Activated CD8-positive, alpha-beta T cell treated with anti-CD3 and anti-CD28 coated beads for 36 hours (primary cell): ENCODE measurements at places on chromosomes 11 and 22. TPM values are rescaled to one million over a fixed set of nuclear protein-coding genes. Genes with fewer than 3 reads are reported as not detected.
A peak's percentile ranks its signal among the peaks of the same experiment; 100 is the strongest.

- peaks cover 43% of the 10 kb centered on the region for H3K36me3 ChIP-seq
- H3K27ac ChIP-seq, result peak overlapping the region; percentile 32
- H3K4me1 ChIP-seq, result peaks cover 32% of the 10 kb centered on the region
- H3K4me3 ChIP-seq, result no peak overlapping the region
These were observed 54.6 kb downstream of the SPECC1L start for GRCh38 chr22:24325105-24325757.

The CD248 gene
- 16.3 TPM for total RNA-seq

- H3K27me3 ChIP-seq, result no peaks in the 10 kb centered on the region
- H3K4me3 ChIP-seq, result peak overlapping the region; percentile 82
- DNase-seq, result peak; percentile 54
- peaks cover 52% of the 10 kb centered on the region for H3K4me1 ChIP-seq
- H3K27ac ChIP-seq, result peak overlapping the region; percentile 89
These were observed 3.2 kb downstream of the CARNS1 start for GRCh38 chr11:67418476-67419281.

DNA sequence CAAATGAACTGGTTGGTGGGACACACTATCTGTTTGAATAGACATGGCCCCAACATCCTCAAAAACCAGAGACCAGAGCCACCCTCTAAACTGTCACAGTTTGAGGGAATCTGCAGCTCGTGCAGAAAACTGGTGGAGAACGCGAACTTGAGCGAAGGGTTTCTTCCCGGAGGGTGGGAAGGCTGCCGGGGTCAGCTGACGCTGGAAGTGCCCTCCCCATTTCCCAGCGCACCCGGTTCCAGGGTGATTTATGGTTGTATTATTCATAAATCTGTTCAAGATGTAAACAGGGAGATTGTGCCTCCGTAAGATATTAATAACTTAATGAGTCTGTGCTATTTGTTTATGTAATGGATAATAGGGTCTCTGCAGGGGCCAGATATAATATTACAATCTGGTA is 1396.7 kb downstream of the BRD1 start:
- DNase-seq, result no peak
- H3K27me3 ChIP-seq, result no peaks in the 10 kb centered on the region
- no peak overlapping the region for H3K4me3 ChIP-seq
- H3K36me3 ChIP-seq, result no peaks in the 10 kb centered on the region
- H3K27ac ChIP-seq, result no peak overlapping the region
- H3K4me1 ChIP-seq, result no peaks in the 10 kb centered on the region

DNA sequence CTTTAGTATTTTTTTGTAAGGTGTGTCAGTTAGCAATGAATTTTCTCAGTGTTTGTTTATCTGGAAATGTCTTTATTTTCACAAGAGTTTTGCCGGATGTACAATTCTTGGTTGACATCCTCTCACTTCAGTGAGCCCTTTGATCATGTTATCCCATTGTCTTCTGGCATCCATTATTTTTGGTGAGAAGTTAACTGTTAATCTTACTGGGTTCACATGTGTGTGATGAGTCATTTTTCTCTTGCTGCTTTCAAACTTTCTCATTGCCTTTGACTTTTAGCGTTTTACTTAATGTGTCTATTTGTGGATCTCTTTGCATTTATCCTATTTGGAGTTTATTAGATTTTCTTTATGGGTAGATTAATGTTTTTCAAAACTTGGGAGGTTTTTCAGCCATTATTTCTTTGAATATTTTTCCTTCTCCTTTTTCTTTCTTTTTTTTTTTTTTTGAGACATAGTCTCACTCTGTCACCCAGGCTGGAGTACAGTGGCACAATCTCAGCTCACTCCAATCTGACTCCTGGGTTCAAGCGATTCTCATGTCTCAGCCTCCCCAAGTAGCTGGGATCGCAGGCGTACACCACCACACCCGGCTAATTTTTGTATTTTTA is 100.5 kb upstream of the RRM1 start:
- H3K4me3 ChIP-seq, result no peak overlapping the region
- H3K4me1 ChIP-seq, result peaks cover 62% of the 10 kb centered on the region
- H3K27me3 ChIP-seq, result no peaks in the 10 kb centered on the region
- H3K36me3 ChIP-seq, result peaks cover 43% of the 10 kb centered on the region

GRCh38 chr11:95699631-95700470 is 89.7 kb downstream of the FAM76B start:
- H3K27me3 ChIP-seq, result no peaks in the 10 kb centered on the region
- peak overlapping the region; percentile 57 for H3K4me3 ChIP-seq
- H3K4me1 ChIP-seq, result peaks cover 54% of the 10 kb centered on the region
- peaks cover 15% of the 10 kb centered on the region for H3K36me3 ChIP-seq
- DNase-seq, result no peak

The CABP7 gene
- 0.09 TPM for total RNA-seq

The ARHGEF17 gene
- 0.41 TPM for total RNA-seq

GRCh38 chr11:65446446-65447277 is 24.1 kb downstream of the NEAT1 start:
- DNase-seq, result peak; percentile 24
- no peaks in the 10 kb centered on the region for H3K27me3 ChIP-seq
- H3K4me3 ChIP-seq, result no peak overlapping the region
- H3K4me1 ChIP-seq, result peaks cover 26% of the 10 kb centered on the region
- H3K36me3 ChIP-seq, result peaks cover 16% of the 10 kb centered on the region
- peak overlapping the region; percentile 70 for H3K27ac ChIP-seq

The CSNK1E gene
- 123 TPM for total RNA-seq

The DRD4 gene
- total RNA-seq, result 0.89 TPM

DNA sequence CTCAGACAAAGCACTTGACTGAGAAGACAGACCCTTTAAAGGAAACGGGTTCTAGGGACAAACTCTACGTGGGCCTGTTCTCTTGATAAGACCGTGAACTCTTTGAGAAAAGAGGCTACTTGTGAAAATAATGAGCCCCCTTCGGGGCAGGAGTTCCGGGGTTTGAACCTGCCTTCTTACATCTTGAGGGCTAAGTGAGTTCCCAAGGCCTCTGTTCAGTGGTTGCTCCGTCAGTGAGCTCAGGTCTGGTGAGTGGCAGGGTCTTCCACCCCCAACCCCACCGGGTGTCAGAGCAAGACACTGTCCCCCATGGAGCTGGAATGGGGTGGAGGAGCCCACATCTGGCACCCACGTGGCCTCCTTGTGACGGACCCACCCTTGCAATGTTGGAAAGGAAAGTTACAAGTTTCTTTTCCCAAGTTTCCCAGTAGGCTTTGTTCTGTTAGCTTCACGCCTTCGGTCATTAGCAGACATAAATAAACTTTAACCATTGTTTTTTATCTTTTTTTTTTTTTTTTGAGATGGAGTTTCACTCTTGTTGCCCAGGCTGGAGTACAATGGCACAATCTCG is 6.3 kb upstream of the SAMM50 start:
- no peak overlapping the region for H3K4me3 ChIP-seq
- no peaks in the 10 kb centered on the region for H3K36me3 ChIP-seq
- peaks cover 2% of the 10 kb centered on the region for H3K27me3 ChIP-seq
- DNase-seq, result no peak
- peaks cover 2% of the 10 kb centered on the region for H3K4me1 ChIP-seq
- no peak overlapping the region for H3K27ac ChIP-seq

GRCh38 chr11:34204396-34205279 is 99.2 kb downstream of the NAT10 start:
- H3K4me1 ChIP-seq, result peaks cover 42% of the 10 kb centered on the region
- no peaks in the 10 kb centered on the region for H3K27me3 ChIP-seq
- no peak overlapping the region for H3K27ac ChIP-seq
- H3K4me3 ChIP-seq, result no peak overlapping the region

DNA sequence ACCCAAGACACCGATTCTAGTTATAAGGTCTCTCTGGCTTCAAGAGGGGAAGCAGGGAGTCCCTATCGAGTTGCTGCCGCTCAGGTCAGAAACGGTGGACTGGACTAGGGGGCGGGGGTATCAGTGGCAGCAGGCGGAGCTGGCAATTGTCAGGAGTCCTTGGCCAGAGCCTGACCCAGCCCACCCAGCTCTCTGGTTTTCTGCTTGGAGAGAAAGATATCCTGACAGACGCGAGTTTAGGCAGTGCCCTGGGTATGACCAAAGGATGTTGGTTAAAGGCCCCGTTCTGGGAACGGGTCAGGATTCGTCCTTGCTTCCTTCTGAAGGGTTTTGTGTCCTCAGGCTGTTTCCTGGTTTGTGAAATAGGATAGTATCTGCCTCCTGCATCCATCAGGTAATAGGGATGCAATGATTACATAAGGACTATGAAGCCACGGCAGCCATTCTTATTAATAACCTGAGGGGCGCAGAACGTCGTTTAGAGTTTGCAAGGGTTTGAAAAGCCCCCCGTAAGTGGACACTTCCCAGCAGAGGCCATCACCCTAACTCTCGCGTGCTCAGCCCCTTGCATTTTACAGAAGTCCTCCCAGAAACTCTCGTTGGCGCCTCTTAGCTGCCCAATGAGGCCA is 700 bp upstream of the DEPDC5 start:
- H3K4me1 ChIP-seq, result peaks cover 40% of the 10 kb centered on the region
- H3K27ac ChIP-seq, result peak overlapping the region; percentile 99
- peaks cover 3% of the 10 kb centered on the region for H3K36me3 ChIP-seq
- H3K27me3 ChIP-seq, result no peaks in the 10 kb centered on the region
- peak; percentile 15 for DNase-seq

The SHANK3 gene
- 0.16 TPM for total RNA-seq

GRCh38 chr22:43050995-43051394 is 36.0 kb upstream of the PACSIN2 start:
- H3K4me1 ChIP-seq, result no peaks in the 10 kb centered on the region
- no peak overlapping the region for H3K27ac ChIP-seq
- H3K36me3 ChIP-seq, result no peaks in the 10 kb centered on the region
- no peak overlapping the region for H3K4me3 ChIP-seq

The TESMIN gene
- total RNA-seq, result 3.4 TPM

The TUB gene
- 0.05 TPM for total RNA-seq

GRCh38 chr11:65917077-65917433 is 1.8 kb downstream of the C11orf68 start:
- no peaks in the 10 kb centered on the region for H3K27me3 ChIP-seq
- no peak for DNase-seq
- H3K4me3 ChIP-seq, result peak overlapping the region; percentile 92
- peaks cover 14% of the 10 kb centered on the region for H3K36me3 ChIP-seq

DNA sequence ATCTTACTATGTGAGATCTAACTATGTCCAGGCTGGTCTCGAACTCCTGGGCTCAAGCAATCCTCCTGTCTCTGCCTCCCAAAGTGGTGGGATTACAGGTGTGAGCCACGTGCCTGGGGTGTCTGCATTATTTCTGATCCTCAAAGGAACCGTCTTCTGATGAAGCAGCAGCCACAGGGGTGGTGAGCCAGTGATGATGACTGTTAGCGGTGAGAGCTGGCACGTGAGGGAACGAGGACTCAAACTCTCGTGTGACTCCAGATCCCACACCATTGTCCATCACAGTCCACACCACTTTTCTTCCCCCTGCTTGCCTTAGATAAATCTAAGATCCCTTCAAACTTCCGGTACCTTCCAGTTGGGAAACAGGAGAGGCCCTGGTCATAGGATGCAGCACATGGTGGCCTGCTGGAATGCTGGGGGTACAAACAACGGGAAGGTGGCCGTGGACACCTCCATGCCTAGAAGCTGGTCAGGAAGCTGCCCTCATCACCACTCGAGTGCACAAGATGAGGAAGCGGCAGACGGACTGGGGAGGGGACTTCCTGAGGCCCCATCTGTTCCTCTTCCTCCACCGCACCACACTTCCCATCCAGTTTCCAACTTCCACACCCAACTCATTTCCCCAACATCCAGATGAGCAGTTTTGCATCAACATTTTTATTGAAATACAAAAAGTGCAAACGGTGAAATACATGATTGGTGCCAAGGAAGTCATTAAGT is 23.8 kb downstream of the ARHGAP1 start:
- peaks cover 49% of the 10 kb centered on the region for H3K4me1 ChIP-seq
- H3K27me3 ChIP-seq, result no peaks in the 10 kb centered on the region
- no peak for DNase-seq
- peaks cover 16% of the 10 kb centered on the region for H3K36me3 ChIP-seq

- H3K4me1 ChIP-seq, result peaks cover 18% of the 10 kb centered on the region
- no peak for DNase-seq
These were observed 20.3 kb downstream of the CCDC83 start for GRCh38 chr11:85875505-85875904.

The OR52J3 gene
- not detected for total RNA-seq

DNA sequence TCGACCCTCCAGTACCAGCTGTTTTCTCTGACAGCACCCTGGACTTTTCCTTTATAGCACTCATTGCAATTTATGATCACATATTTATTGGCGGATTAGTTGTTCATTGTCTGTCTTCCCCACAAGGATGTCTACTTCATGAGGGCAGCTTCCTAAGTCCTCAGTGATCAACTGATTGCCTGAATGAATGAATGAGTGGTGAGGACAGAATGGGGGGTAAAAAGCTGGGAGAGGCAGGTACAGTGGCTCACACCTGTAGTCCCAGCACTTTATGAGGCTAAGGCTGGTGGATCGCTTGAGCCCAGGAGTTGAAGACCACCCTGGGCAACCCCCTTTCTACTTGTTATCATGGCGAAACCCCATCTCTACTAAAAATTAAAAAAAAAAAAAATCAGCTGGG is 11.1 kb upstream of the SOX10 start:
- no peak overlapping the region for H3K4me3 ChIP-seq
- peak overlapping the region; percentile 55 for H3K27ac ChIP-seq
- no peaks in the 10 kb centered on the region for H3K27me3 ChIP-seq
- H3K4me1 ChIP-seq, result peaks cover 25% of the 10 kb centered on the region
- H3K36me3 ChIP-seq, result no peaks in the 10 kb centered on the region

GRCh38 chr22:34903416-34903815 is 162.5 kb upstream of the ISX start:
- no peak overlapping the region for H3K4me3 ChIP-seq
- H3K27ac ChIP-seq, result no peak overlapping the region
- H3K27me3 ChIP-seq, result no peaks in the 10 kb centered on the region
- no peak for DNase-seq

The IMMP1L gene
- total RNA-seq, result 23.3 TPM

DNA sequence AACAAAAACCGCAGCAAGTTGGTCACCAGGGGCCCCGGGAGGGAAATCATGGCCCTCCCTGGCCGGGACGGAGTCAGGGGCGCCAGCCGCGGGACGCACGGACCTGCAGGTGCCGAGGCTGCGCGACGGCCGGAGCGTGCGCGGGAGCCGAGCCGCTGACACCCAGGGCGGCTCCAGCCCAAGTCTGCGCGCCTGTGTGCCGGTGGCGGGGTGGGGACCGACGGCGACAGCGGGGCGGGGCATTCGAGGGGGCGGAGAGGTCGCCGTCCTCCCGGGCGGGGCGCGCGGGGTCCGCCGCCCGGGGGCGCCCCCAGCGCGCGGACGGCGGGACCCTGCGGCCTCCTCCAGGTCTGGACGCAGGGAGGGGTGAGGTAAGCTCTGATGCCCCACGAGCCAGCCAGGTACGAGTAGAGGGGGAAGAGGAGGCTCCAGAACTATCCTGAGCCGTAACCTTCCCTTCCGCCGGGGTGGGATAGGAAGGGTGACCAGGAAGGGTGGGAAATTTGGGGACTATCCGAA is at the start of gene ESAM:
ESAM (minus strand) TSS at position 186 of the 519 bp plus-strand sequence; CDS start at position 50, 136 bp downstream.
- H3K27ac ChIP-seq, result no peak within 1 kb of the TSS
- DNase-seq, result peak; percentile 72
- H3K36me3 ChIP-seq, result peaks cover 2% of the 10 kb centered on the region

GRCh38 chr11:36037031-36037430 is 93.2 kb downstream of the LDLRAD3 start:
- H3K4me1 ChIP-seq, result no peaks in the 10 kb centered on the region
- H3K36me3 ChIP-seq, result no peaks in the 10 kb centered on the region
- no peak for DNase-seq
- H3K4me3 ChIP-seq, result no peak overlapping the region

GRCh38 chr22:42933485-42934091 is 76.5 kb upstream of the ARFGAP3 start:
- H3K4me3 ChIP-seq, result peak overlapping the region; percentile 34
- DNase-seq, result peak; percentile 68
- peak overlapping the region; percentile 78 for H3K27ac ChIP-seq
- no peaks in the 10 kb centered on the region for H3K27me3 ChIP-seq

The KRTAP5-7 gene
- not detected for total RNA-seq

- H3K4me3 ChIP-seq, result no peak overlapping the region
- H3K27me3 ChIP-seq, result peaks cover 7% of the 10 kb centered on the region
- H3K27ac ChIP-seq, result no peak overlapping the region
- no peaks in the 10 kb centered on the region for H3K4me1 ChIP-seq
- DNase-seq, result no peak
These were observed 1.8 kb upstream of the SLC22A8 start for GRCh38 chr11:63017306-63017974.

The SULT4A1 gene
- total RNA-seq, result not detected
